Upper lobe of right lung (tissue), 1 donor: ENCODE measurements at places on chromosomes 2 and 18. TPM values are rescaled to one million over a fixed set of nuclear protein-coding genes. Genes with fewer than 3 reads are reported as not detected.
A peak's percentile ranks its signal among the peaks of the same experiment; 100 is the strongest.

- DNase-seq: peak; percentile 92
- H3K27ac ChIP-seq: no peak overlapping the region
These were observed 26.0 kb downstream of the FAM178B start for GRCh38 chr2:96960153-96960961.

DNA sequence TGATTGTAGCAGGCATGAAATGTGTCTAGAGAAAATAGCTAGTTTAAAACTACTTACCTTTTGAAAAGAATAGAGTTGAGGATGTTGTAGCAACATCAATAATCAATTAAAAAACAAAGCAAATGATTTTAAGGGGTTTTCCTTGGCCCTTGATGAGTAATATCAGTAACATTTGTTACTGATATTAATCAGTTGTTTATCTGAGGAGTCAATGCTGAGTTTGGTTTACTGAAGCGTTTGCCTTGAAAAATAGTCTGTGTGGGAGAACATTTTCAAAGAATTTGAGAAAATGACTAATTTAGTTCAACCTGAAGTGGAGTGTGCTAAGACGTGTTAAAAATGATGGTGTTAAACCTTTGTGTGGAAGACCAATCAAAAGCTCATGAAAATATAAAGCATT, 9.3 kb downstream of the PTH2R start:
- no peak overlapping the region for H3K4me3 ChIP-seq
- H3K36me3 ChIP-seq: no peaks in the 10 kb centered on the region
- H3K4me1 ChIP-seq: no peaks in the 10 kb centered on the region
- H3K27me3 ChIP-seq: peaks cover 3% of the 10 kb centered on the region
- no peak overlapping the region for H3K27ac ChIP-seq

DNA sequence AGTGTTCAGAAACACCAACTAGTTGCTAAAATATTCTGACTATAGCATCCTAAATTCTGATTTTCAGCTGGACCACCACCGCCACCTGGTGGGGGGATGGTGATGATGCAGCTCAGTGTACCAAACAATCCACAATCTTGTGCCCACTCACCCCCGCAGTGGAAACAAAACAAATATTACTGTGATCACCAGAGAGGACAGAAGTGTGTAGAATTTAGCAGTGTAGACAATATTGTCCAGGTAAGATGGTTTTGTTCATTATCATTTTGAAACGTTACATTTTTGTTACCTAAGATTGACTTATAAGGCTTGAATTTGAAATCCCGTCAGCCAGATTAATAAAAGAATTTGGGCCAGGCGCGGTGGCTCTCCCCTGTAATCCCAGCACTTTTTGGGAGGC, 31.7 kb upstream of the UBXN4 start:
- DNase-seq: no peak
- H3K27ac ChIP-seq: no peak overlapping the region
- H3K4me3 ChIP-seq: no peak overlapping the region
- no peaks in the 10 kb centered on the region for H3K4me1 ChIP-seq
- no peaks in the 10 kb centered on the region for H3K36me3 ChIP-seq
- no peaks in the 10 kb centered on the region for H3K27me3 ChIP-seq

DNA sequence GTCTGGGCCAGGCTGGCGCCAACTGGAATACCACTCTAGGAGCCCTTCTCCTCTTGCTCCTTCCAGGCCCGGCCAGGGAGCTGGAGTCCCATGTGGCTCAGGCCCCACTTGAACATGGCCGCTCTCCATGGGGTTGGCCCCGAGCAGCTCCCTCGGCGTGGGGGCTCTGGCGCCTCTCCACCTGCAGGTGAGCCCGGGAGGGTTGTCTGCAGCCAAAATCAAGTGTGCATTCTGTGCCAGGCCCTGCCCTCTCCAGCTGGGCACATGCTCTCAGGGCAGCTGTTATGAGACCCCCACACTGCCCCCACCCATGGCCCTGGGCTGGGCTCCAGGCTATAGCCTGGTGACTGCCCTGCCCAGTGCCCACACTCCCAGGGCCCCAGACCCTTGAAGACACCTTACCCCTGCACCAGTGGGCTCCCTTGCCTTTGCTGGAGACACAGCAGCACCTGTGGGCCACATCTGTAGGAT, 45.8 kb upstream of the HS6ST1 start:
- no peak overlapping the region for H3K27ac ChIP-seq
- peak; percentile 57 for DNase-seq
- no peaks in the 10 kb centered on the region for H3K36me3 ChIP-seq
- H3K4me3 ChIP-seq: no peak overlapping the region

DNA sequence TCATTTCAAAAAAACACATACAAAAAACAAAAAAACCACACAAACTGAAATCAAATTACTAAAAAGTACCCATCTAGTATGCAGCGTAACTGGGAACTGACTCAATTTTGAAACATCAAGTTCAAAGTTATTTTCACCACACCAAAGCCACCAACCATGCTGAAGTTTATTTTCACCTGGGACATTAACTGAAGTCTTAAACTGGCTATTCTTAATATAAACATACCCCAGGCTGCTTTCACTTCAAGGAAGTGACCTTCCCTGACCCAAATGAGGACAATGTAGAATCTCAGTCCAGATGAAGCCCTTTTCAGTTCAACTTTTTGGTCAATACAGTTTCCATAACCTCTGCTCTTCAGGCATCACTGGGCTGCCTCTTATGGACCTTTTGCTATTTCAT, 84.6 kb downstream of the PIGN start:
- DNase-seq: no peak
- H3K4me3 ChIP-seq: no peak overlapping the region
- H3K27ac ChIP-seq: no peak overlapping the region
- no peaks in the 10 kb centered on the region for H3K27me3 ChIP-seq
- H3K36me3 ChIP-seq: peaks cover 5% of the 10 kb centered on the region
- no peaks in the 10 kb centered on the region for H3K4me1 ChIP-seq

DNA sequence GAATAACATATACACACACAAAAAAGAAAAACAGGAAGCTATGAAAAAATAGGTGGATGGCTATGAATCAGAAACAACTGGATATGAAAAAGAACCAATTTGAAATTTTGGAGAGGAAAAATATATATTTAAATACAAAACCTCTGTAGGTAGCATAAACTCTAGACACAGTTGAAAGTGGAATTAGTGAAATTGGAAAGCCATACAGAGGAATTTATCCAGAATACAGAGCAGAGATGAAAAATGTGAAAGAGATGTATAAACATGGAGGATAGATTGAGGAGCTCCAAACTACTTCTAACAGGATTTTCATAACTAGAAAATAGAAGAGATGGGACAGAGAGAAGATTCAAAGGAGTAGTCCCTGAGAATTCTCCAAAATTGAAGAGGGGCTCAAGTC, 168.8 kb downstream of the SEPTIN10 start:
- no peak overlapping the region for H3K4me3 ChIP-seq
- H3K27me3 ChIP-seq: no peaks in the 10 kb centered on the region
- H3K27ac ChIP-seq: no peak overlapping the region

DNA sequence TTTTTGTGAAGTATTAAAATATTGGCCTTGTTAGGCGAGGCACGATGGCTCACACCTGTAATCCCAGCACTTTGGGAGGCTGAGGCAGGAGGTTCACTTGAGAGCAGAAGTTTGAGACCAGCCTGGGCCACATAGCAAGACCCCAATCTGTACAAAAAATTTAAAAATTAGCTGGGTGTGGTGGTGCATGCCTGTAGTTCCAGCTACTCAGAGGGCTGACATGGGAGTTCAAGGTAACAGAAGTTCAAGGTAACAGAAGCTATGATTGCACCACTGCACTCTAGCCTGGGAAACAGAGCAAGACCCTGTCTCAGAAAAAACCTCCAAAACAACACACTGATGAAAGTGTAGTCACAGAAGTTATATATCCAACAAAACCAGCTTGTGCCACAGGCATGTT, 39.8 kb downstream of the IMPA2 start:
- no peak for DNase-seq
- H3K4me1 ChIP-seq: peaks cover 3% of the 10 kb centered on the region
- H3K27me3 ChIP-seq: no peaks in the 10 kb centered on the region
- no peak overlapping the region for H3K4me3 ChIP-seq
- no peaks in the 10 kb centered on the region for H3K36me3 ChIP-seq

DNA sequence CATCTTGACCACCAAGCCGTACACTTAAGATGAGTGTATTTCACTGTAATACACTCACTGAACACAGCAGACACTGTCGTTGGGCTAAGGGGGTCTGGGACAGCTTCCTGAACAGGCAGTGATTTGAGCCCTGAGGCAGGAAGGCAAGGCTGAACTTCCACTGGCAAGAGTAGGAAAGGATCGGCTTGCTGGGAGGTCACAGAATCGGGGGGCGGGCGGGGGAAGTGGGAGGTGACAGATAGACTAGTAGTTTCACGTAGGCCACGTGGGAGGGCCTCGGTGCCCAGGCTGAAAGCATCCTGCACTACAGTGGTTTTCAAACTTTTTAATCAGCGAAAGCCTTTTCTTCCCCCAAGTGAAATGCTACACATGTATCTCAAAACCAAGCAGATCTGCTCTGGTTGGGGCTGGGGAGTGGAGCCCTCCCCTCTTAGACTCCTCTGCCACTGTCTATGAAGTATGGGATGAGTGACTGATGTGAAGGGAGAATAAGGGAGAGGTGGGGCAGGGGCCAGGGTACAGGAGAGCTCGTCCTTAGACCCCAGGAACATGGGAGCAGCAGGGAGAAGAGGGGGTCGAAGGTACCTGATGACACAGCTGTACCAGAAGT, 8.6 kb downstream of the PARD6G start:
- peak; percentile 35 for DNase-seq
- H3K36me3 ChIP-seq: no peaks in the 10 kb centered on the region
- no peak overlapping the region for H3K4me3 ChIP-seq
- no peak overlapping the region for H3K27ac ChIP-seq

DNA sequence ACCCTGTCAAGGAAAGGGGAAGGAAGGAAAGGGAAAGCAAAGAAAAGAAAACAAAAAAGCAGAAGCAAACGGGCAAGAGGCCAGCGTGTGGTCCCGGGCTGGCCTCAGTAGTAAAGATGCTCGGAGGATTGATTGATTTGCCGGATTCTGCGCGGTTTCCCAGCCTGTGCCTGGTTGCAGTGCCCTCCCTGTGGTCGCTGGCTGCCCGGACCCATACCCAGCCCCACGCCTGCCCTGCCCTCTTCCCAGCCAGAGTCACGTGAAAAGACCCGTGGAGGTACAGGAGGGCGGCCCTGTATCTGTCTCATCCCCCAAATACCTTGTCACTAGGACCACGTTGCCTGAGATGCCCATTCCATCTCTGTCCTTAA, 55.1 kb upstream of the IMP4 start:
- no peak for DNase-seq
- no peak overlapping the region for H3K4me3 ChIP-seq
- no peaks in the 10 kb centered on the region for H3K4me1 ChIP-seq
- no peak overlapping the region for H3K27ac ChIP-seq

DNA sequence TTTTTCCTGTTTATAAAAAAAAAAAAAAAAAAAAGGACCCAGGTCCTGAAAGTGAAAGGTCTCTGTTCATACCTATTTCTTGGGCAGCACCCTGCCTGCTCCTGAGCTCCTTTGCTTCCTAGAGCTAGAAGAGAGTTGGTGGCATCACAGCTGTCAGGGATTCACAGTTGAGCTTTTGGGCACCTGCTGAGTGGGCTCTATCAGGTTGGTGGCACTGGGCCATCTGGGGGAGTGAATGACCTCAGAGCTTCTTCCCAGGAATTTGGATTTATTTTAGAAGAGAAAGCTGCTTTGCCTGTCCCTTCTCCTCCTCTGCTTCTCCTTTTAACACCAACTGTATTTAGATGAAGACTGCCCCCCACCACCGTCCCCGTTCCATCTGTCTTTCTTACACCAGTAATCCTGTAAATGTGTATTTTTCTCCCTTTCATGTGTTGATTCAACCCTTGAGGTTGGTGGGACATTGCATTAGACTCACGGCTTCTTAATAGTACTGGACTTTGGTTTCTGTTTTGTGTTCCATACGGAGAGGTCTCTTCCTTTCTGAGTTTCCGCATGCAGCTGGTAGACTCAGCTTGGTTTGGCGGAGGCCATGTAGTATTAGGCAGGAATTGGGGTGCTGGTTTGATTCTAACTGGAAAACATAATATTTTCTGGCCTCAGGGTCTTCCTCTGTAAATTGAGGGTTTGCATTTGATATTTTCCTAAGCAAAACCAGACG, 7.6 kb upstream of the MGAT5 start:
- no peaks in the 10 kb centered on the region for H3K36me3 ChIP-seq
- peaks cover 21% of the 10 kb centered on the region for H3K4me1 ChIP-seq
- no peak overlapping the region for H3K27ac ChIP-seq
- H3K27me3 ChIP-seq: no peaks in the 10 kb centered on the region

GRCh38 chr2:197500503-197501131, 438 bp downstream of the HSPE1 start:
- H3K27ac ChIP-seq: peak overlapping the region; percentile 85
- DNase-seq: no peak
- H3K27me3 ChIP-seq: no peaks in the 10 kb centered on the region
- peak overlapping the region; percentile 93 for H3K4me3 ChIP-seq

- H3K4me1 ChIP-seq: no peaks in the 10 kb centered on the region
- no peaks in the 10 kb centered on the region for H3K36me3 ChIP-seq
- no peak for DNase-seq
- H3K27ac ChIP-seq: no peak overlapping the region
- H3K4me3 ChIP-seq: no peak overlapping the region
These were observed 285.4 kb downstream of the BCL11A start for GRCh38 chr2:60268032-60268431.

DNA sequence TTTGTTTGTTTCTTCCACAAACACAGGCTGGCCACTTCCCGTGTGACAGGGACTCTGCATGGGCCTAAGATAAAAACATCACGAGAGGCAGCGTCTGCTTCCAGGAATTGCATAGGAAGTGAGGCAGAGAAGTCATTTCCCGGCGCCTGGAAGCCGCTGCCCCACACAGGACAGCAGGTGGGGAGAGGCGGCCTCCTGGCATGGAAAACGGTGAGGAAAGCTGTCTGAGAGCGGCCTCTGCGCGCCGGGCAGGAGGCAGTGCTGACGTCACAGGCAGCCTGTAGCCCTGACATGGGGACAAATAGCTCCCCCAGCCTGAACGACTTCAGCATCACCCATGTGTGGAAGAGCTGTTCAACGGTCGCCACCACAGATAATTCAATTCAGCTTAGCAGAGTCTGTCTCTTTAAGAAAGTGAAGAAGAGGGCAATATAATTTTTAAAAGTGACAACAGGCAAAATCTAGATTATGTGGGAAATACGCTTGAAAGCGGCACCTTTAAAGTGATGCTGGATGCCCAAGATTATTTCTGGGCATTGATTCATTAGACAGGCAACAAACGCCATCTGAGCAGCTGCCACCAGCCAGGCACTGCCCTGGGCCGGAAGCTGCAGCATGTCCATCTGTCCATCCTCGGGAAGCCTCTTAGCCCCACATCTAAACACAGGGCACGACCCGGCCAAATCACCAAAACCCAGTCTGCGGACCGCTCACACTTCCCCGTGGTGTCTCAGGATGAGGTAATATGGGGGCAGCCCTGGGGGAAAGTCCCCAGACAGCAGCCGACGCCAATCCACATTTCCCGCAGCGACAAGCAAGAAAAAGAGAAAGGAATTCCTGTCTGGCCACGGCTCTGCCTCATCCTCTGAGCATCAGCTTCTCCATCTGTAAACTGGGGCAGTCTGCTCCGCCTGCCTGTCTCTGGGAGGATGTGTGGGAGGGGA, 138.9 kb downstream of the PXDN start:
- H3K4me3 ChIP-seq: no peak overlapping the region
- H3K36me3 ChIP-seq: no peaks in the 10 kb centered on the region
- H3K4me1 ChIP-seq: peaks cover 18% of the 10 kb centered on the region
- DNase-seq: peak; percentile 64
- no peak overlapping the region for H3K27ac ChIP-seq

The CPLX4 gene
- not detected for total RNA-seq

The NPHP1 gene
- total RNA-seq: 4.1 TPM

The AQP12B gene
- not detected for total RNA-seq

The CYP27C1 gene
- not detected for total RNA-seq

The GKN1 gene
- not detected for total RNA-seq

The RESP18 gene
- total RNA-seq: not detected

The EN1 gene
- total RNA-seq: not detected
